ENCODE measurements at places on chromosomes 2 and 18.

DNA sequence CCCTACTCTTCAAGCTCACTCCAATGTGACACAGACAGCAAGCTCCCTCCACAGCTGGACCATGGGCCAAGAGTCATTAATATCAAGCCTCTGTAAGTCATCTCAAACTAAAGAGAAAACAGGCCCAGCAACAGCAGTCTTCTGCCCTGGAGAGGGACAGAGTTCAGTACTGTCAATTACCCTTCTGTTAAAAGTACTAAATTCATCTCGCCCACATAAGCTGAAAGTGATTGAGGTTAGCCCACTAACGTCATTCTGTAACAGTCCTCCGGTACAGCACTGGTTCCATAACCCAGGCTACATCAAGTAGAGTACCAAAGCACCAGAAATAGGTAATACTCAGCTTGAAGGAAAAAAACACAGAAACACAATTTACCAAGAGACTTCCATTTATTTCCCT, 25.9 kb downstream of the THADA start:
- DNase-seq: no peak

- DNase-seq: peak; percentile 51
Observed at GRCh38 chr2:105329197-105329554, 359 bp downstream of the TGFBRAP1 start.

DNA sequence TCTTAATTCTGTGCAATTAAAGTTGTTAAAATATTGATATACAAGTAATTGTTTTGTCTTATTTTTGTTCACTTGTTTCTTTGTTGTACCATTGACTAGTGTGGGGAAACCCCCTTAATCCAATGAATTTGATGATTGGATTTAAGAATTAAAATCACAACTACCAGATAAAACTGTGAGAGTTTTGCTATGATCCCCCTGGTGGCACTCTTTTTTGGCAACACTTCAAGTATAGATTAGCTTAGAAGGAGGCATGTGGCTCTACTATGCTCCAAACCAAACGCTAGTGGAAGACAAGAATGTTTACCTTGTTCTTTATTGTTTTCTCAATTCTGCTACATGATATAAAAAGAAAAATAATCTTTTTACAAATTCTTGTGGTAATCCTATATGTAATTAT, 477.8 kb upstream of the ETAA1 start:
- DNase-seq: no peak

- no peak for DNase-seq
Observed at GRCh38 chr2:26241928-26242436, 2.5 kb downstream of the HADHA start.

DNA sequence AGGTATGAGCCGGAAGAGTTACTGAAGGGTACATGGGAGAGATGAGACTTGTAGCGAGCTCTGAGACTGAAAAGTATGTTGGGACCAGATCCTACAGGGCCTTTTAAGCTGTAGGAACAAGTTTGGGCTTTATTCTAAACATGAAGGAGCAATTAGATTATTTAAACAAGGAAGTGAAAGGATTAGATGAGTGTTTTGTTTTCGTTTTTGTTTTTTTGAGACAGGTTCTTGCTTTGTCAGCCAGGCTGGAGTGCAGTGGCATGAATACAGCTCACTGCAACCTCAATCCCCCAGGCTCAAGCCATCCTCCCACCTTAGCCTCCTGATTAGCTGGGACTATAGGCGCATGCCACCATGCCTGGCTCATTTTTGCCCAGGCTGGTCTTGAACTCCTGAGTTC, 110.7 kb downstream of the C1D start:
- no peak for DNase-seq

- no peak for DNase-seq
Observed at GRCh38 chr2:202642567-202642966, 7.8 kb downstream of the FAM117B start.

Measured in NCI-H146 (cell line).